ENCODE measurements at places on chromosomes 6 and 20. TPM values are rescaled to one million over a fixed set of nuclear protein-coding genes. Genes with fewer than 3 reads are reported as not detected.

Gene PNLDC1
- not detected for total RNA-seq

Gene ADGRF5
- total RNA-seq: 7.9 TPM

Gene SGK1
- total RNA-seq: 30.5 TPM

Gene RIPOR3
- 0.98 TPM for total RNA-seq

Gene ZBP1
- not detected for total RNA-seq

Gene DSE
- 11.8 TPM for total RNA-seq

Gene PRDM1
- 1.7 TPM for total RNA-seq

Gene MLIP
- 5.9 TPM for total RNA-seq

Gene KCNK5
- total RNA-seq: 0.25 TPM

Gene B4GALT5
- 61.5 TPM for total RNA-seq

Gene BPI
- 0.25 TPM for total RNA-seq

Gene KAT14
- total RNA-seq: 21.1 TPM

Gene OVOL2
- total RNA-seq: 1.5 TPM

Gene GRM1
- 12.8 TPM for total RNA-seq

Gene NCOA7
- 29.7 TPM for total RNA-seq

Gene HDGFL1
- total RNA-seq: under 0.01 TPM

Gene TXLNB
- total RNA-seq: 0.25 TPM

Gene ARMC12
- total RNA-seq: 0.25 TPM

Gene PAK5
- 36.1 TPM for total RNA-seq

Gene HLA-F
- 1.5 TPM for total RNA-seq

Gene IRF4
- under 0.01 TPM for total RNA-seq

Gene CTAGE9
- total RNA-seq: not detected

Gene CDYL
- 12.3 TPM for total RNA-seq

Gene C2
- 1.7 TPM for total RNA-seq

Gene SYNDIG1
- 16.7 TPM for total RNA-seq

Gene SPAG4
- 0.74 TPM for total RNA-seq

Gene C6orf141
- 0.74 TPM for total RNA-seq

Gene WFDC2
- total RNA-seq: 3.7 TPM

Gene PPP1R14C
- total RNA-seq: 48.7 TPM

Gene TMEM200A
- 16.5 TPM for total RNA-seq

Gene RBBP8NL
- not detected for total RNA-seq

Gene TMEM244
- 1.2 TPM for total RNA-seq

Gene MRS2
- total RNA-seq: 15.2 TPM

Gene TP53TG5
- not detected for total RNA-seq

Gene CLPSL2
- not detected for total RNA-seq

Gene MARCKS
- 269 TPM for total RNA-seq

Gene PNPLA1
- total RNA-seq: 0.25 TPM

Gene VIP
- 3.0 TPM for total RNA-seq

Gene C20orf202
- total RNA-seq: 0.49 TPM

Gene HRH3
- 0.49 TPM for total RNA-seq

Gene DEFB124
- not detected for total RNA-seq

Gene GPSM3
- total RNA-seq: 0.49 TPM

Gene SAMD5
- total RNA-seq: 10.3 TPM

Gene GNAS
- 498 TPM for total RNA-seq

Gene RIPOR2
- 21.4 TPM for total RNA-seq

Gene SLC22A1
- not detected for total RNA-seq

Gene ASIP
- total RNA-seq: not detected

Gene GPX5
- total RNA-seq: not detected

Gene DACT2
- 1.7 TPM for total RNA-seq

Gene TRPC4AP
- total RNA-seq: 51.9 TPM

Gene SRSF12
- total RNA-seq: 27.5 TPM

Gene BPIFB2
- total RNA-seq: not detected

Gene APCDD1L
- not detected for total RNA-seq

Gene CST5
- not detected for total RNA-seq

Data from temporal lobe (tissue), 4 donors.